NCI-H2107 (cell line): ENCODE measurements at places on chromosomes 5 and 9.

DNA sequence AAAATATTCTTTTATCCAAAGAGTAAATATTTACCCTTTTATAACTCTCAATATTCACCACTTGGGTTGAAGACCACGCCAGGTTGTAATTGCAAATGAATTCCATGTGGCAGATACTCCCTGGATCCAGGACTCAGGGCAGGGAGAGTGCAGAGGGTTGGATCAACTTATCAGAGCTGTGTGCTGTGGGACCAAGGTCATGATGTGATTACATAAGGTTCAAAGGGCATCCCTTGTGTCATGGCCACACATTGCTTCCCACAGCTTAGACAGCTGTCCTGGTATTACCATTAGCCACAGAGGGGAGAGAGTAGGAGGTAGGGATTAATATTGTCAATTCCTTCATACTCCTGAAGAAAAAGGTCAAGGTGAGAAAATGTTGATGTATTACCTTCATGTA lies 133.9 kb downstream of the JAKMIP2 start:
- DNase-seq, result no peak

DNA sequence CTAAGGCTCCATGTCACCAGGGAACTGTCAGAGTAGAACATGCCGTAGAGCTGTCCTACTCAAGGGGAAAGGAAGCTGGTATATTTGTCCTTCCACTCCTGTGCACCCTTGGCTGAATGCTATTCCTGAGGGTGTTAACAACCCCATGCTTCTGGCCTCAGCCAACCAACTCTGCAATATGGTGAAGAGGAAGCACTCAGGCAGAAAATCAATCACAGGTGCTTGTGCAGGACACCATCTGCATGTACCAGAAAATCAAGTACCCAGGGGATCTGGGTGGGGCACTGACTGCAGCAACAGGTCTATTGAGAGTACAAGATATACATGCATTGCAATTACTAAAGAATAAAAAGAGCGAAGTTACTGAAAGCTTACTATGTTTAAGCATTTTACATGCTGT lies 51.4 kb upstream of the NEK6 start:
- no peak for DNase-seq

GRCh38 chr5:142866563-142867275 lies 96.5 kb downstream of the ARHGAP26 start:
- DNase-seq, result no peak

- DNase-seq, result no peak
Measured at GRCh38 chr9:28956116-28956880, 1383.0 kb upstream of the C9orf72 start.

DNA sequence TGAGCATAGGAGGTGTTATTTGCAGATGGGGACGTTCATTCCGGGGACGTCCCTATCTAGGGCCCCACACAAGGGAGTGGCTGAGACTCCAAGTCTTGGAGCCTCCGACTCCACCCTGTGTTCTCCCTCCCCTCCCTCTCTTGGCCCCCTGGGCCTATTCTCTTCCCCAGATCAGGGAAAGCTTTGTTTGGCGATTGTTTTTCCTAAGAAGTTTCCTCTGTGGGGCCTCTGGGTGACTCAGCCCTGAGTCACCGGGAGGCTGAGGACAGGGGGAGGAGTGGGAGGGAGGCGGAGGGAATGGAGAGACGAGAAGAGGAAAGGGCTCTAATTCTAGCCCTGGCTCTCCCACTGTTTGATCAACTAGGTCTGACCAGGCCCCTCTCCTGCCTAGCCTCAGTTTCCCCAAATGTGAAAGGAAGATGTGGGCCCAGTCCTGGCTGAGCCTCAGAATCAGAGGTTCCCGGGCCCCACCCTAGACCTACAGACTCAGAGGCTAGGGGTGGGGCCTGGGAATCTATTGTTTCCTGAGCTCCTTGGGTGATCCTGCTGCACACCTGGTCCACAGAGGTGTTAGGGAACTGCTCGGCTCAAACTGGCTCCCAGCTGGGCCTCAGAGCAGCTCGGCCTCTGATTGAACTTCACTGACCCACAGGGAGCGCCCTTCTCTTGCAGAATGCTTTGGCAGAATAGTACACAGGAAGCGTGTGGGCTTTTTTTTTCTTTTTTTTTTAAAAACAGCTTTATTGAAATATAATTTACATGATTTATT lies 19.2 kb downstream of the GSN start:
- DNase-seq, result peak; percentile 40

DNA sequence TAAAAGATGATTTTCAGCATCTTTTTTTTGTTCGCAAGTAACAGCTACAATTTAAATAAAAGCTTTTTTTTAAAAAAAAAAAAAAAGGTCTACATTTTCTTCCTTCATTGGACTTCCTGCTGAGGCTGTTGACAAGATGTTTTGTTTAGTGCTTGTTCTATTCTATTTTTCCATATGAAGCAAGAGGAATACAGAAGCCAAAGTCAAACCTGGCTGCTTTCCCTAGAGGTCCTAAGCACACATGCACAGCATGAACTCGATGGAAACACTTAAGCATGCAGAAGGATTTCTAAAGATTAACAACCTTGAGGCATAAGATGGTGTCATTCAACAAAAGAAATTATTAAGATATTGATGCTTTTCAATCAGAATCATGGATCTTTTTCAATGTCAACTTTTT lies 105.1 kb downstream of the ADCY2 start:
- no peak for DNase-seq

- DNase-seq, result no peak
Measured at GRCh38 chr9:96435345-96435744, 14.6 kb upstream of the HABP4 start.

- DNase-seq, result no peak
Measured at GRCh38 chr5:40429258-40430100, 250.2 kb upstream of the PTGER4 start.

DNA sequence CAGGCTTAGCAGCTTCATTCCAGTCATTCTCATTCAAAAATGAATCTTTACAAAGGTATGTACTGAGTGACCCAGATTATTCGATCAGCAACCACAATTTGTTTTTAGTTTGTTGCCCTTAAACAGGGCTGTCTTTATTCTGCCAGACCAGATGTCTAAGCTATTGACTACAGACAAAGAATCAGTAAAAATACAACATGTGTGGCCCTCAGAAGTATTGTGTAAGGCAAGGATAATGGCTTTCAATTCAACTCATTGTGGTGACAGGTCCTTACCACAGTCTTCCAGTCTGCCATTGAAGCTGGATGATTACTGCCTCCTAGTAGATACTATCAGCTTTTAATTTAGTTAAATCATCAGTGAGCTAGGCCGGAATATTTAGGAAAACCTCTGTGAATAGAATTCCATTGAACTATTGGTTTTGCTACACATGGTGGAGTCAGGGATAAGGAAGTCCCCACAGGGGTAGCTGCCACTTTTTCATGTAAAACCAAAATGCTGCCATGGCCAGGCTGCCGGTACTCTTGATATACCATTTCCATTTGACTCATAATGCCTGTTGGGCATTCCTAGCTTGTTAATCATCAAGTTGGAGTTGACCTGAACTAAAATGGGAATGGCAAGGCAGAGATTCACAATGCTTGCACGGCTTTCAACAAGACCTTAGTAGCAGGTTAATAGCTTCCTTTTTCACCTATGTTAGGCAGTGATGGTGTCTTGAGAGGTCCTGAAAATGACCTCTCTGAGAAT lies 175.6 kb downstream of the MEF2C start:
- DNase-seq, result no peak

DNA sequence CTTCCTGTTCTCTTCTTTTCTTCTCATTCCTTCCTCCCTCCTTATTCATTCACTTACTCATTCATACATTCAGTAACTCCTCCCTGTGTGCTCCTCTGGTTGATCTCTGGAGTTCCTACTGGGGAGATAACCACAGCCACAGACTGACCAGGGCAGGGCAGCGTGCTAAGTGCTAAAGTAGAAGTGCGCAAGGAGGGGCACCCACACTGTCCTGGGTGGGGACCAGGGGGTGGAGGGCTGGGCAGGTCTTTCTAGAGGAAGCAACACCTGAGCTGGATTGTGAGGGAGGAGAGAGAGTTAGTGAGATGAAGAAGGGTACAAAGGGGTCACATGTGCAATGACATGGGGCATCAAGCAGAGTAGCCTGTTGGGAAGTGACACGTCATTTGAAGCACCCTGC lies 13.8 kb downstream of the ENHO start:
- DNase-seq, result no peak

DNA sequence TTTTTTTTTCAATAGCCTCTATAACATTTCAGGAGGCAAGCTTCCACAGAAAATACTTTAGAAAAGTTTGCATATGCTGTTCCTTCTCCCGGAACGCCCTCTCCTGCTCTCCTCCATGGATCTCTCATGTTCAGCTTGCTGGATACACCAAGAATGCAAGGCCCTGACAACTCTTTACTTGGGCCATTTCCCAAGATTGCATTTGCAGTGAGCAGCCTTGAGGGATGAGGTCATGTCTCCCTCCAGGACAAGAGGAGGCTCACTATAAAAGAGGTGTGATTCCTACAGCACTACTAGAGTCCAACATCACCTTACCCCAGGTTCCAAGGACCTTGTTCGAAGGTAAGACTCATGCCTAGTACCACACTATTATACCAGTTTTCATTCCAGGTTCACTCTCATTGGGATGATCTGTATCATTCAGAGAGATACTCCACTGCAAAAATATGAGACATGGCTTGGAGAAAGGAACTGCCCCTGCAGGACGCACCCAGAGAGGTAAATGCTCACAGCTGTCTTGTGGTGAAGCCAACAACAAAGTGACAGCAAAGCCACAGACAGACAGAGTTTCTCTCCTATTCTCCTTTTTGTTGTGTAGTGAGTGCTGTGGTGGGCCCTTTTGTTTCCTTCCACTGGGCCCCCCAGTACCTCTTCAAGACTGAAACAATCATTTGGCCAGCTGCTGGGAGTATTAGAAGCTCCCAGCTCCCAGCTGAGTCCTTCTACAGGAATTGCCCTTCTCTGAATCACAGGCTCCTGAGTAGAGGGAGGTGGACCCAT lies 151.7 kb upstream of the ZNF366 start:
- DNase-seq, result no peak

GRCh38 chr9:116032683-116033440 lies 120.7 kb upstream of the PAPPA start:
- no peak for DNase-seq

DNA sequence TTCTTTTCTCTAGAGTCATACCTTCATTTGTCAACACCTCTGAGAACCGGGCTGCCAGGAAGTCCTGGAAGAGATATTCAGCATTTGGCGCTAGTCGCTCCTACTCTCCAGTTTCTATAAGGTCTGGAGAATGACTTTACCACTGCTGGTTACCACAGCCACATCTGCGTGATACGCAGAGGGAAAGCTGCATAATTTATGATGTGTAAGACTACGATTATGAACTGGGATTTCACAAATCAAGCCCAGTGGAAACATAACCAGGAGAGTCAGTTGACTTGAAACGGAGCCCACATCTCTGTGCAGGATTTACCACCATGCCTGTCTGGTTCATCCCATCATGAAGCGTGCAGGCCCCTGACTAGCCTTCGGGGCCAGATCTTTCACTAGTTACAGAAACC lies 72.6 kb downstream of the FGF1 start:
- no peak for DNase-seq

GRCh38 chr9:126624912-126625311 lies 11.2 kb downstream of the LMX1B start:
- DNase-seq, result no peak

- no peak for DNase-seq
Measured at GRCh38 chr5:54090495-54091120, 219.8 kb downstream of the ARL15 start.

GRCh38 chr5:67243944-67244343 lies 47.3 kb upstream of the CD180 start:
- DNase-seq, result no peak

DNA sequence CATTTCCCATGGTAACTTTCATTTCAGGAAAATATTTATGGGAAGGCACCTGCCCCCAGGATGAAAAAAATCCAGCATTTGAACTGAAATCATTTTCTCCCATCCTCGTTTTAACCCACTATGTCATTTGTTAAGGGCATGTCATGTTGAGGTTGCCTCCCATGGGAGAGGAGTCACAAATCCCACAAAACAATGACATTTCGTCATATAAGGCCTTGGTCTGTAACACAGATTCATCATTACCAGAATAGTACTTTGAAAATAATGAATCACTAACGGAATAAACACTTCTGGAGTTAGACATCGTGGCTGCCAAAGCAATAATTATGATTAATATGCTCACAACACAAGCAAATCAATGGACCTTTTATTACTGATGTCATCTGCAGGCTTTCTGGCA lies 274.1 kb downstream of the NDUFS4 start:
- no peak for DNase-seq

- no peak for DNase-seq
Measured at GRCh38 chr9:94999832-95000231, 273.3 kb downstream of the AOPEP start.

DNA sequence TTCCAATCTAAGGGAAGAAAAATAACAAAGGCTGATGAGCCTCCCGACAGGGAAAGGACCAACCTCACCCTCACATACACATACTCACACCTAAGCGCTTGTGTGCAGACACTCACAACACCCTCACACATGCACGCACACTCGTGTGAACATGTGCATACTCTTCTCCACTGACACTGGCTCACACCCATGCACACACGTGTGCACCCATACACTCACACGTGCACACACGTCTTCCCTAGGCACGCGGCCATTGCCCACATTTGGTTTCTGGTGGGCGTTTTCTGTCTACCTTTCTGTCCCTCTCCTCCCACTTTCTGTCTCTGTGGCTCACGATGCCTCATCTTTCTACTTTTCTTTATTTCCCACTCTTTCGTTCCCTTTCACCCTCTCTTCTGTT lies 169.7 kb upstream of the MVB12B start:
- DNase-seq, result no peak

DNA sequence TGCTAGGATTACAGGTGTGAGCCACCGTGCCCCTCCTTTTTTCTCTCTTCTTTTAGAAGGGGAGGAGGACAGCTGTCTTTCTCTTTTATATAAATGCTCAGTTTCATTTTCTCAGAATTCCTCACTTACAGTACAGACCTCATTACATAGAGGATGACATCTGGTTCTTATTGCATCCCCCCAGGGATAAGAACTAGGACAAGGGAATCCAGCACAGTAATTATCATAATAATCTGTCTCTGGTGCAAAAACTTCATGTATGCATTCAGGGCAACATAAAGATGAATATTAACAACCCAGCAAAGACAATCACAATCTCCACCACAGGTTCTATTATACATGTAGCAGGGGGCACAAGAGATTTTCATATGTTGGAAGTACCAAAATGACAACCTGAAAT lies 5.1 kb downstream of the SPZ1 start:
- no peak for DNase-seq

DNA sequence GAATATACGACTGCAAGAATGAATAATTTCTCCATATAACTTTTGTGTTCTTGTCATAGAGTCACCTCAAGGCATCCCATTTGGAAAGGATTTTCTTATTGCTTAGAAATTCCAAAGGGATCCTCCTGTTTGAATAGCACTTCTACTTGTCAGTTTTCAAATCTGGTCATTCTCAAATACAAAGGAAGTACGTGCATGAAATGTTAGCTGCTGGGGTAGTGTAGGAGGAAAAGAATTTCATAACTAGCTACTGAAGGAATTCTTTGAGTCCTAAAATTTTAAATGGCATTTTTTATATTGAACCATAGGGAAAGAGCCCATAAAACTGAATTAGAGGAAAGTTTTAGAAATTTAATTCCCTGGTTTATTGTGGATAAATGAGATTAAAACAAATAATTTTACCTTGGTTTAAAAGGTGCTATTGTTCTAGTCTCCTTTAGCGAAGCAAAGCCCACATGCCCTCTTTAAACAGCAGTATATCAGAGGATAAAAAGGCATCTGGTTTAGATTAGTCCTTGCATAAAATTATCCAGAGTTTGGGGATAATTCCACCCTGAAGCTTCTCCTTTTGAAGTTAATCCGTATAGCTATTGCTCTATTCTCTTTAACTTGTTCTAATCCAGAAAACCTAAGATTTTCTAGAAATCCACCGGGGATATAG lies 2.0 kb upstream of the MPDZ start:
- no peak for DNase-seq

- no peak for DNase-seq
Measured at GRCh38 chr9:77177894-77178794, 810 bp downstream of the VPS13A start.
